ENCODE measurements at places on chromosomes 11 and 22.

DNA sequence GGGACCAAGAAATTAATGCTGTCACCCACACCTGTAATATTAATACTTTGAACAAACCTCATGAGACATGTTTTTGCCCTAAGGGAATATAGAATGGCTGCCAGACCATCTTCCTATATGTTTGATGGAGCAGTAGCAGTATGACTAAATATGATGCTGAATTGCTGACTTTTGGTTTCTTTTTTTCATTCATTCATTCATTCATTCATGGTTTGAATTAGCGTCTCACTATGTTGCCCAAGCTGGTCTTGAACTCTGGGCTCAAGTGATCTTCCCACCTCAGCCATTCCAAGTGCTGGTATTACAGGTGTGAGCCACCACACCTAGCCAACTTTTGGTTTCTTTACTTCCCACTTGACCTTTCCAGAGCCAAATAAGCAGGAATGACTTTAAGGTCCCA lies 7.8 kb downstream of the CCDC117 start:
- no peak for DNase-seq

DNA sequence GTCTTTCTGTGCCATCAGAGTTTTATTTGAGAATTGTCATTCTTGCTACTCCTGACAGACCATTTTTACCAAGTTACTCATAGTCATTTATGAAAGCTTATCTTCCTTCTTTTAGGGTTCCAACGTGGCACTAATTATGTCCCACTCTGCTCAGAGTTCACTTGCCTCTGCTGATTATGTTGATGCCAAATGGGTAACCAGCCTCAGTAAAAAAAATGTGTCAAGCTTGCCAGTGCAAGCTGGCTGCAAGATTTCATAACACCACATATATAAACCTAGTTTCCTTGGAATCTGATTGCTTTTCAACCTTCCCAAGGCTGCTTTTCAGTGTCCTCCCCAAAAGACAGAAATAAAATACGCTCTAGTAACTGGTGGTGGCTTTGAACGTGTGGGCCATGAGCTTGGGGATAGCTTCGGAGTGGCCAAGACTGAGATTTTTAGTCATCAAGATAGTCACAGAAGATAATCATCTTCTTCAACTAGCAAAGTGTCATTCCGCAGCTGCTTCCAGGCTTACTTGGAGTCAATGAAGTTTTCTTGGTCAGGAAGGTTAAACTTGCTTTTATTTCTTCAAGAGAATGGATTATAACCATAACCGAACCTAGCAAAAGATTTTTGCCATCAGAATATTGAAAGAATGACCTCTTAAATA lies 29.5 kb upstream of the APOA1 start:
- DNase-seq = no peak

DNA sequence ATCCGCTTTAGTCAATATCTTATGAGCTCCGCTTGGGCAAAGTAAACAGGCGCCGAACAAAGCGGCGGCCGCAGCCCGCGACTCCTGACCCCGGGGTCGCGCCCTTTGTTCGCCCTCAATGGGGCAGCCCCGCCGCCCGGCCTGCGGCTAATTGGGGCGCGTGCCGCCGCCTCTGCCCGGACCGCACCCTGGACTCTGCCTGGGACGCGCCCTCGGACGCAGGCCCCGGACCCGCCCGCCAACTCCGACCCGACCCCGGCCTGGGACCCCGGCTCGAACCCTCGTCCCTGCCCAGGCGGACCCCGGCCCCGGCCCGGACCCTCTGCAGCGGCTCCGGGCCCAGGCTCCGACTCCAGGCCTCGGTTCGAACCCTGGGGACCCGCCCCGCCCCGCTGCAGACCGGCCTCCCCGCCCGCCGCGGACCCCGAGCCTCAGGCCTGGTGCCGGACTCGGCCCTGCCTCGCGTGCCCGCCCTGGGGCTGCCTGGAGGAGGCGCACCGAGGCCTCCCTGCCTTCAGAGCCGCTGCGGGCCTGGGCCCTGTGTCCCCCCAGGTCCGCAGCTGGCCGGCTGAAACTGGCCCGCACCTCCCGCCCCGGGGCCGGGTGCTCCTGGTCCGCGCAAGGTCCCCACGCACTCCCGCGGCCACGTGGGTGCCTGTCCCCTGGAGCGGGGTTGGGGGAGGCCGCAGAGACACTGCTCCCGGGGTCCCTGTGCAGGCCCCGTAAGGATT lies 84.7 kb upstream of the WNT7B start:
- no peak for DNase-seq

DNA sequence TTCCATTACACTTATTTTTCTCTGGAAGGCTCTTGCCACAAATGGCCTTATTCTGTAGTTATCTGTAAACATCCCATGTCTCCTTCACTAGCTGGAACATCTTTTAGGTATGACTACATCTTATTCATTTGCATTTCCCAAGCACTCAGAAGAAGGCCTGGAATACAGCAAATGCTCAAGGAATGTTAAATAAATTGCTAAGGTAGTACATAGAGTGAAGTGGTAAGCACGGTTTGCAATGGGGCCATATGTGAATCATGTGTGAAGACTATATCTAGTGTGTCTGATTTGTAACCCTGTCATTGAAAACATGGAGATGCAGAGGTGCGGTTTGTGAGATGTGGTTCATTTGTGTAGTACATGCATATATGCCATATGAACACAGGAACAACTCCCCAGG lies 33.5 kb downstream of the GDPD4 start:
- DNase-seq = no peak

DNA sequence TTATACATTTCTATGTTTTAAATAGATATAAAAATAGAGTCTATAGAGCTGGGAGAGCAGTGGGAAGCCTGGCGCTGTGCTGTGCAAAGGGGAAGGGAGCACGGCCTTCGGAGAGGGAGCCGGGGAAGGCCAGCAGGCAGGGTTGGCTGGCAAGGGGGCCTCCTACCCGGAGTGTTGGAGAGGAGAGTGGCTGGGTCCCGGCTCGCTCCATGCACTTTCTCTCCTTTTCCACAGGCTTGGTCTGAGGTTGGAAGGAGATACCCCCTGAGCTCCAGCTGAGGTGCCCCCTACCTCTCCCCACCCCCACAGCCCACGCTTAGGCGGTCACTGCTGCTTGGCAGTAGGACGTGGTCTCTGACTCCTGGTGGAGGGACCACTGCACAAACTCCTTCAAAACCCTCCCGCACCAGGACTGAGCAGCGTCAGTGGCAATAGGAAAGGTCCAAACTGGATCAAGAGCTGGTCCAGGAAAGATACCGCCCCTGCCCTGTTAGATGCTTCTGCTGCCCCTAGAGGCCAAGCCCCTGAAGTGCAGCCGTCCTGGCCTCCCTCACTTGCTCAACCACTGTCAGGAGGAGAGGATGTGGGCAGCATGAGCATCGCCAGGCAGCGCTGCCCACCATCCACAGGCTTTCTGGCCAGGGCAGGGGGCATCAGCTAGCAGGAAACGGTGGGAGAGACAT lies 52.9 kb downstream of the SYT13 start:
- peak; percentile 68 for DNase-seq

DNA sequence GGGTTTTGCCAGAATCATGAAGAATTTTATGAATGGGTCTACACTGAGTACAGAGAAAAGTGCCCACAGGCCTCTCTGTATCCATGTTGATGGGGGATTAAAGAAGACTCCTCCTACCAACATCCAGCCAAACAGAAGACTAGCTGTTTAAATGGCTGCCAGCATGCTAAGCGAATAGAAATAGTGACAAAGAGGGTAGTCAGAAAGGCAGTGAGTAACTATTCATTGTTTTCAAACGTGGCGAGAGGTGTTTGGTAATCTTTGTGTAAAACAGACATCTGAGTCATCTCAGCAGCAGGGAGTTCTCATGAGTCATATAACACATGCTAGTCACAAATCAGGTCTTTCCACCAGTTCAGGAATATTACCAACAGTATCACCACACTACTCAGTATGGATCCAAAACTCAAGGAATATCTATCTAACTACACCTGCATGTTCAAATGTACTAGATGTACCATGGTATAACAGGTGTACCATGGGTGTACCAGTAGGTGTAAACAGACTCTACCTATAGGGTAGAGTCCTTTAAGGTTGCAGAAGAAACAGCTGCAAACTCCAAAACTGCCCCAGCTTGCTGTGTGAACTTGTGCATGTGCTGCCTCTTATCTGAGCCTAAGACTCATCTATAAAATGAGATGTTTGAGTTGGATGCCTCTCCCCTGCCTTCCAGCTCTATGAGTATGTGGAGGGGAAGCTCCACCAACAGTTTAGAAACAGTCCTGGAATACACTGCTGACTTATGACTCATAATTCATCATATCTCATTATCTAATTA lies 82.0 kb downstream of the SLC1A2 start:
- no peak for DNase-seq

GRCh38 chr11:68142028-68142412 lies 20.8 kb upstream of the CHKA start:
- peak; percentile 58 for DNase-seq

- DNase-seq = no peak
Observed at GRCh38 chr11:69658626-69659450, 16.3 kb downstream of the LTO1 start.

- no peak for DNase-seq
Observed at GRCh38 chr11:62792202-62792575, 383 bp upstream of the TMEM223 start.

- DNase-seq = peak; percentile 55
Observed at GRCh38 chr11:116691771-116692177, 81.0 kb downstream of the BUD13 start.

- no peak for DNase-seq
Observed at GRCh38 chr11:110757066-110757465, 44.8 kb upstream of the ARHGAP20 start.

GRCh38 chr11:69538854-69539253 lies 57.4 kb downstream of the LINC01488 start:
- DNase-seq = no peak

- no peak for DNase-seq
Observed at GRCh38 chr11:27055065-27055682, 14.6 kb downstream of the BBOX1 start.

DNA sequence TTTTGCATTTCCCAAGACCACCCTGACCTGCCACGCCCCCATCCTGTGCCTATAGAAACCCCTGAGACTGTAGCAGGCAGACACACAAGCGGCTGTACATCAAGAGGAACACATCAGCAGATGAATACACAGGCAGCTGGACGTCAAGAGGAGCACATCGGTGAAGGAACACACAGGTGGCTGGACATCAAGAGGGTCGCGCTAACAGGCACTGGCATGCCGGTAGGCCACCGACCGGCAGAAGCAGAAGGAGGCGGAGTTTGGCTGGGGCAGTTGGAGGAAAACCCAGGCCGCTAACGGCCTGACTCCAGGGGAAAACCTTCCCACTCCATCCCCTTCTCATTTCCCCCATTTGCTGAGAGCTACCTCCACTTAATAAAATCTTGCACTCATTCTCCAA lies 5.4 kb upstream of the IPO7 start:
- DNase-seq = no peak

- DNase-seq = no peak
Observed at GRCh38 chr22:31141551-31141950, 1.2 kb upstream of the PLA2G3 start.

Measured in activated CD4-positive, alpha-beta memory T cell treated with anti-CD3 and anti-CD28 coated beads, Interleukin-2, amount 10 ng/mL, durations not matched to agents 7 days and 5 days (primary cell).